Frontal cortex (tissue), 4 donors: ENCODE measurements at places on chromosomes 12 and 14. TPM values are rescaled to one million over a fixed set of nuclear protein-coding genes. Genes with fewer than 3 reads are reported as not detected.

SDR9C7 gene
- 0.41 TPM for total RNA-seq

RNU7-1 gene
- not detected for total RNA-seq

- peak; percentile 59 for DNase-seq
Measured at GRCh38 chr12:6613015-6613775, 6.0 kb upstream of the CHD4 start.

DNA sequence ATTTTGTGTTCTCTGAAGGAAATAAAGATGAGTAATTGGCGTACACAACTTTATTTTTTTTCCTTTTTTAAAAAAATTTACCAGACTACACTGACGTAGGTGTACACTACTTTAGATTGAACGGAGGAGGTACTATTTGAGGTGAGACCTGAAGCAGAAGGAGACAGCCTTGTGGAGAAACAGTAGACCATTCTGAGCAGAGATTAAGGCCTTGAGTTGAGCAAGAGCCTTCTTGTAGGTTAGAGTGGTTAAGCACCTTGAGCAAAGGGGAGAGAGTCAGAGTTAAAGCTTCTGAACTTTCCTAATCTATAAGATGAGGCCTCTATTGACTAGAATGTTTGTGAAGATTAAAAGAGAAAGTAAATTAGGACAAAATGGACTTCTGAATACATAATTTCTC is 2.5 kb downstream of the LEMD3 start:
- DNase-seq, result no peak

DNA sequence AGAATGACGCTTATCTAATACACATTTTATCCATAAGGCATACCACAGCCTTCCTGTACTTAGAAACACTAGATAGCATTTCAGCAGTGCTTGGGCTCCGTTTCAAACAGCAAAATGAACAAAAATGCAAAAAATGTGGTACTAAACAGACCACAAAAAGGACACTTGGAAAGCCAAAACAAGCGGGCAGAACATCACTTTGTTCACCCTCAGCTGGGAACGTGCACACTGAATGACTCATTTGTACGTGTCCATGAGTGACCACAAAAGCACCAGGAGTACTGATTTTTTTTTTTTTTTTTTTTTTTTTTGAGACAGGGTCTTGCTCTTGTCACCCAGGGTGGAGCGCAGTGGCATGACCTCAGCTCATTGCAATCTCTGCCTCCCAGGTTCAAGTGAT is 8.9 kb upstream of the FOXN3 start:
- DNase-seq, result no peak

IL26 gene
- not detected for total RNA-seq

- no peak for DNase-seq
Measured at GRCh38 chr14:56892959-56893358, 82.7 kb upstream of the OTX2 start.

GRCh38 chr12:56029666-56030293 is 8.9 kb downstream of the IKZF4 start:
- DNase-seq, result peak; percentile 55

- no peak for DNase-seq
Measured at GRCh38 chr14:69331206-69331605, 66.9 kb downstream of the ERH start.

- no peak for DNase-seq
Measured at GRCh38 chr12:65126482-65126881, 5.4 kb upstream of the WIF1 start.

DNA sequence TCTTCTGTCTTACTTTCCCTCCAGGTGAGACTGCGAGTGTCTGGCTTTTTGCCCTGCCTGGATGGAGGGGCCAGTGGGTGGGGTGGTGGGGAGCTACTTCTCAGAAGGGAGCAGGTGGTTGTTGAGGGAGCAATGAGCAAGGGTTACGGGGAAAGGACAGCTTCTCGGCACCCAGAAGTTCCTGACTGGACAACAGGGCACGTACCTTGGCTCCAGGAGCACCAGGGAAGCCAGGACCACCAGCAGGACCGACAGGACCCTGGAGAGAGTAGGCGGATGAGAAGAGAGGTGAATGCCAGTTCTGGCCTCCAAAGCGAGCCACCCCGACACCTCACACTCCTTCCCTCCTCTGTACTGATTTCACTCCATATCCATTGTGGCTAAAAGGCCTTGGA is 15.3 kb downstream of the COL2A1 start:
- DNase-seq, result no peak

DNA sequence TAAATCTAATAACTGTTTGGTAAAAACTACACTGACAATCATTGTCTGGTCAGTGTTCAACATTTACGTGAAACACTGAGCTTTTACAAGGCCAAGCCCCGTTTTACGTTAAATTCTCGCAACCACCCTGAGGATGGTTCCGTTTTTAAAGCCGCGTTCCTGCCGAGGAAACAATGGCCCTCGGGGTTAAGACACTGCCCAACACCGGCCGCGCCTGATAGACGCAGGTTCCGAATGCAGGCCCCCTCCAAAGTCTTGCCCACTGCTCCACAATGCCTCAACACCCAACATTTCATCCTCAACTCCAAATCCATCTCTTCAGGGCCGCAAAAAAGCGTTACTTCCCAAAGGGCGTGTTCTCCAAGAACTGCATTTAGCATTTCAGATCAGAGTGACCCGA is 953 bp upstream of the SNRPF start:
- DNase-seq, result no peak

- DNase-seq, result no peak
Measured at GRCh38 chr12:107320929-107321631, 227.7 kb upstream of the CRY1 start.
